ENCODE measurements at places on chromosomes 12 and 14.

- no peak for DNase-seq
These were observed 46.8 kb upstream of the PCED1B start for GRCh38 chr12:47032644-47033043.

DNA sequence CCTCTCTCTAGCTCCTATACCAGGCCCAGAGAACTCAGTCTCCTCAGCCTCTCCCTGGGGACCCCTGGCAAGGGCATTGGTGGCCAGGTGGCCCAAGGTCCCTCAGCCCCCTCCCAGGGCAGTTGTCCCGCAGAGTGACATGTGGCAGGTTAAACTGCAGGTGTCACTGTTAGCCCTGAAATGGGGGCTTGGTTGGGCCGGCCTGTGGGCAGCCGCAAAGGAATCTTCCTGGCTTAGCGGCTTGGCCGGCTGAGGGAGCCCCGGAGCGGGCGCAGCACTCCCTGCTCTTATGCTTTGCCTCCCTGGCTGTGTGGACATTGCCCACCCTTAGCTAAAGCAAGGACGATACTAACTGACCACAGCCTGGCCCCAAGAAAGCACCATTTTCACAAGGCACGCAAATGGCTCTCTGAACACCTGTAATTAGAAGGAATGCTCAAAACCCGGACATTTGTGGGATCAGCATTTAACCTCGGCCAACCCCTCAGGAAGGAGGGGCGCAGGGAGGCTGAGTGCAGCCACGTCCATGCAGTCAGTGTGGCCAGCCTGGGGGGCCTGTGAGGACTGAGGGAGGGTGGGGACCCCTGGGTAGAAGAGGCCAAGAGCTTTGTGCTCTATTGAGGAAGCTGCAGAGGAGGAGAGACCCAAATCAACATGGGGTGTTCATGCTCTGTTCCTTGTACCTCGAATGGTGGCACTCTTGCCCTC is 82.2 kb downstream of the PAPOLA start:
- no peak for DNase-seq

GRCh38 chr14:19771895-19772430 is 1.3 kb upstream of the OR4M1 start:
- DNase-seq = no peak

DNA sequence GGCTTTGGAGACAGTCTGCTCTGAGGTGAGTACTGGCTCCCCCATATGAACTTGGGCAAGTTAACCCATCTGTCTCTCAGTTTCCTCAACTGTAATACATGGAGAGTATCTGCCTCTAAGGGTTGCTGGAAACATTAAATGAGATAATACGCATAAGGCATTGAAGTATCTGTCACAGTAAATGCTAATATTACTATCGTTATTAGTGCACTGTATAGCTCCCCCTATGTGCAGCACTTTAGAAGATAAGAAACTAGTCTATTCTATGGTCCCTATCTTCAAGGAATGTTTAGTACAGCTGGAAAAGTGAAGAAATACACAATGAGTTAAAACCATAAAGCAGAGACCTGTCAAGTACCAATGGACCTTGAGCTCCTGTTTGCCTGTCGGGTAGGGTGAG is 51.7 kb upstream of the CFL2 start:
- DNase-seq = no peak

DNA sequence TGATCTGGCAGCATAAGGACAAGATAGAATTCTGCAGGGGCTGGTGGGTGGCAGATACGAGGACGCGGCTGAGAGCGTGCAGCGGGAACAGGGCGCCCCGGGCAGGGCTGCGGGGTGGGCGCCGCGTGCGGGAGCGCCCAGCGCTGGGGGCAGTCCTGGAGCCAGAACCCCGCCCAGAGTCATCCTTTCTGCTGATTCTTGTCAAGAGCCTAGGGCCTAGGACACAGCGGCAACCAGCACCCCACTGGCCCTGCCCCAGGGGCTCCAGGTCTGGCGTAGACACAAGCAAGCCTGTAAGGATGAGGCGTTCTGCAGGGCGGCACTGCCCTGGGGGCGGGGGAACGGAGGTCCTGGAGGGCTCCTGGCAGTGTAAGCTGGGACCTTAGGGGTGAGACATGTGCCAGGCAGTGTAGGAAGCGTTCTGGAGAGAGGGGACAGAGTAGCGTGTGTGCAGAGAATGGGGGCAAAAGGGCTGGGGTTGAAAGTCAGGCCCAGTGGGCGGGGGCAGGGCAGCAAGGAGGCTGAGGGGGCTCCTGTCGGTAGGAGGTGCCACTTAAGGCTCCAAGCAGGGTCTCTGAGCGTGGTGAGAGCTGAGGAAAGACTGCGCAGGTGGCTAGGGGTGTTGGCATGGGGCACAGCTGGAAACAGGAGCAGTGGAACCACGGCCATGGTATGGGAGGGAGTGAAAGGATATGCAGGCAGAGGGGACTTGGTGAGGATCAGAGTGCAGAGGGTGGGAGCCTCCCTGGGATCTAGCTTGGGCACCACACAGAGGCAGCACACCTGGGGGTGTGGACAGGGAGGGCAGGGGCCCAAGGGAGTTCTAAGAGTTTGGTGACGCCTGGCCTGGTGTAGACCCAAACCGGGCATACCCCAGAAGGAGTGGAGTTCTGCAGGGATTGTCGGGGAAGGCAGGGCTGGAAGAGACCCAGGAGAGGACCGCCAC is 845 bp upstream of the AHNAK2 start:
- DNase-seq = no peak

DNA sequence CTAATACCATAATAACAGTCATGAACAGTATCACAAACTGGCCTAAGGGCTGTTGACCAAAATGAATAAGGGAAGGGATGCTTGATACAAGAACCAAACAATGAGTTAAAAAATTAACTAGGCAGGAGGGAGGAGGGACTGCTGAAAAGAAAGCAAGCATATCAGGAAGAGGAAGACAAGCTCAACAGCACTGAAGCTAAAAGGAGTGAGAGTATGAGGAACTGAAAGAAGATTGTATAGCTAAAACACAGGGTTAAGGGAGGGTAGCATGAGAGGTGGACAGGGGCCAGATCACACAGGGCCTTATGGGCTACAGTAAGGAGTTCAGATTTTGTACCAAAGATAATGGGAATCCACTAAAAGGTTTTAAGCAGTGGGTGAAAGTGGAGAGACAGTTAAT is 34.1 kb downstream of the ITGA7 start:
- no peak for DNase-seq

DNA sequence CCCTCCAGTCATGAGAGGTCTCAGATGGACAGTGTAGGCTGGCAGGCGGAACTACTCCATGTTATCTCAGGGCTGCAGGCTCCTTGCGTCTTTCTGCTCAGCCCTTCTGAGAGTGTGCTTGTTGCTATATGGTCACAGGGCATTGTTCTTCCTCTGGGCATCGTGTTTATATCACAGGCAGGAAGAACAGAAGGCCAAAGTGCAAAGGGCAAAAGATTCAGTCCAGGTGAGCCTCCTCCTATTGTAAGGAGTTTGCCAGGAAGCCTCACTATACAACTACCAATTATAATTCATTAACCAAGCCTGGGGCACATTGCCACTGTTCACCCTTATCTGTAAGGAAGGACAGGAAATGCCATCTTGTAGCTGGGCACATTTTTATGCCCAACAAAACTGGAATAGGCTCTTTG is 195.5 kb upstream of the KITLG start:
- DNase-seq = no peak

DNA sequence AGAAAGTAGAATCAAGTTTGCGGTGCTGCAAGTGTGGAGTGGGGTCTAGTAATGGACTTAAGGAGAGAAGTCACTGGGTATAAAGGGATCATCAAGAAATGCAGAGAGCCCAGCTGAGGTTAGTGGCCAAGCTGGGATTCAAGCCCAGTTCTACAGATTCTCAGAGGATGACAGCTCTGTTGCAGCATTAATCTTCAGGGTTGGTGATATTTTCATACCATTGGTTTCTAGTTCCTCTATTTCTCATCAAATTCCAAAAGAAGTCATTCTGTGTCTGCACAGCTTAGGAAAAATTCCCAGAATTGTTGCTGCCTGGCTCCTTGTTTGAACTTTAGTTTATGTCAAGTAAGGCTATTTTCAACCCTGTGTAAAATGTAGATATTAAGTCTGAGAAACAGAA is 169.5 kb upstream of the NTF3 start:
- DNase-seq = no peak

GRCh38 chr14:102316338-102316742 is 3.2 kb upstream of the ZNF839 start:
- no peak for DNase-seq

GRCh38 chr14:59038746-59039145 is 149.7 kb upstream of the DAAM1 start:
- no peak for DNase-seq

- no peak for DNase-seq
These were observed 19.2 kb upstream of the PLEKHA5 start for GRCh38 chr12:19110221-19110940.

DNA sequence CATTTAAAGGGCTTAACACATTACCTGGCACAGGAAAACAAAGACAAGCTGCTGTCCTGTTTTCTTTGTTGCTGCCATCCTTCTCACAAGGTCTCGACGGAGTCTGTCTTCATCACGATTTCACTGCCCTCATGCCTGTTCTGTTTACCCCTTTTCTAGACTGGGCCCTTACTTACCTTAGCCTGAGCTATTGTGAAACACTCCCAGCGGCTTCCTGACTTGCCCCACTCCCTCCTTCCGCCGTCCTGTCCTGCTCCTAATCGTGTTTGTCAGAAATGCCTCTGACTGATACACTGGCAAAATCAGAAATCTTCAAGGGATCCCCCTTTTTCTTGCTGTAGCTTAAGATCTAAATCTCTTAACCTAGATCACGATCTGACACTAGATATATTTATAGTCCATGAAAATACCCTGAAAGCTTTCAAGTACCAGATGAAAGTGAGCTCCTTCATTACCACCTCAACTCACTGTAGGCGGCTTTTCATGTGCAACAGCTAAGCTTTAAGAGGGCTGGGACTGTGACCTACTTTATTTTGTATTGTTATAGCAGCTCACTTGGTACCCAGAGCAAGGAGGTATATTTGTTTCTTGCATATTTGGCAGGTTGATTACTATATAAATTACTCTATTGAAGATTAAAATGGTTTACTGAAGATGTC is 32.1 kb downstream of the TECPR2 start:
- no peak for DNase-seq

GRCh38 chr14:35161231-35161630 is 38.9 kb downstream of the PRORP start:
- DNase-seq = peak; percentile 1

DNA sequence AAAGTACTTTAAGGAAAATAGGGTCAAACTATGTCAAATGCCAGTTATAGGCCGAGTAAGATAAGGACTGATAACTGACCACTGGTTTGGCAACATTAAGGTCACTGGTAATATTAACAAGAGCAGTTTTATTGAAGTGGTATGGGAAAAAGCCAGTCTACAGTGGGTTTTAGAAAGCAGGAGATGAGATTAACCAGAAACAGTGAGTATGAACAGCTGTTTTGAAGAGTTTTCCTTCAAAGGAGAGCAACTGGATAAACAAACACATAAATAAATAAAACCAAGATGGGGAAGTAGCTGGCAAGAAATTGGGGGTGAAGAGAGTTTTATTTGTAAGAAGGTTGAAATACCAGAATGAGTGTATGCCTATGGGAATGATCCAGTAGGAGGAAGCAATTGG is 30.3 kb downstream of the KITLG start:
- no peak for DNase-seq

DNA sequence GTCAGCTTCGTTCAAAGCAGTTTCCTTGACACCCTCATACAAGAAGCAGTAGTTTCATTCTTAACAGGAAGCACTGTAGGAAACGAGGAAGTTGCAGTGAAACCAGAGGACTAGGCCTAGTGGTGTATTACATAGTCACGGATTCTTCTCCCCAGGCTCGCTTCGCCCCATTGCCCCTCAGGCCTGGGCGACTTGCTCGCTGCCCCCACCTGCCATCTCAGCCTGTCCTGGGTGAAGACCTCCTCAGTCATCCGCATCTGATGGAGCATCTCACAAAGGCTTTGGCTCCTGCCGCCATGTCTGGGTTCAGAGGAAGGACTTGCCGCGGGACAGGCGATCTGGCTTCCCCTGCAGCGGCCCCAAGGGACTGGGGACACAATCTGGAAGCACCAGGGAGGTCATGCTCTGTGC is 93.5 kb downstream of the LMNTD1 start:
- DNase-seq = no peak

- DNase-seq = no peak
These were observed 29.9 kb upstream of the SLC38A2 start for GRCh38 chr12:46402451-46402850.

GRCh38 chr12:68345763-68346162 is 13.6 kb upstream of the MDM1 start:
- no peak for DNase-seq

DNA sequence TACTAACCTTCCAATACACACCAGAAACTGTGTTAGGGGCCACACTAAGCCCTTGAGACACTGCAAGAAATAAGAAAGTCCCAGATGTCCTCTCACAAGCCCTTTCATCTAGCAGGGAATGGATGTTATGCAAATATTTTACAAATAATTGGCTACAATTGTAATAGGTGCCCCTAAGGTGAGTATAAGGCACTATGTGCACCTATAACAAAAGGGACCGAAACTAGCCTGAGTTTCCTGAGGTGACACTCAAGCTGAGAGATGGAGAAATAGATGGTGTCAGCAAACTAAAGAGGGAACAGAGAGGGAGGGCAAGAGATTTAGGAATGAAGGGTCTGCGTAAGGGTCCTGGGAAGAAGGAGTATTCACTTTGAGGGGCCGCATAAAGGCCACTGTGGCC is 212.6 kb downstream of the TTC8 start:
- no peak for DNase-seq

DNA sequence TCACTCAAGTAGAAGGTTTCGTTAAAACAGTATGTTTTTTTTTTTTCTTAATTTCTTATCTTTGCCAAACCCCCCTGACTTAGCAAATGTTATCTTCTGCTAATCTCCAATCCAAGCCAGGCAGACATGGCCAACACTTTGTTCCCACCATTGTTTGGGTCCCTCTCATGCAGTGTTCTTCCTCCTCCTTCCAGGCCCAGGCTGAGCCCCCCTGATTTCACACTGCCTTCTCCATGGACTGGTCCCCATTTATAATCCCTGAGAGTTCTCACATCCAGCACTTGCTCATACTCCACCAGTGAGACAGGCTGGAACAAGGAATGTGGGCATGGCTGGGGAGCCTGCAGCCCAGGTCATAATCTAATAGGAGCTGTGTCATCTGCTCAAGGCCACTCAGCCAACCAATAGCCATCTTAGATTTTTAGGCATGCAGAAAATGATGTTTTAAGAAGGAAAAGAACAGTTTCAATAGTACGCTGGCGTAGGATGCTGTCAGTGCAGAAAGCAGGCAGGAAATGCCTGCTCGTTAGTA is 238.4 kb upstream of the CCDC196 start:
- DNase-seq = no peak

DNA sequence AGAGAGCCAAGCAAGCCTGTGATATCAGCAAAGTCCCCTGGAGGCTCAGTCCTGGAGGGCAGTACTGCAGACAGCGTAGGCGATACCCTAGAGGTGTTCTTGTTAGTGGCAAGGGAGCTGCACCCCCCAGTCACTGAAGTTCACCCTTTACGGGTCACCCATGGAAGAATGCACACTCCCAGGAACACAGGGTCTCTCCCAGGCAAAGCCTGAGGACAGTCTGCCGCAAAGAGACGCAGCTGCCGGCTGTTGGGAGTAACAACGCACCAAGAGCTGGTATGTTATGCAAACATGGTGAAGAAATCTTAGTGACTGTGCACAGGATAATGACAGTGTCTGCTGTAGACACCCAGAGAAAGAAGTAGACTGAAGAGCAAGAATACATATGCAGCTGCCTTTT is 43.5 kb upstream of the NOS1 start:
- no peak for DNase-seq

Measured in stimulated activated CD8-positive, alpha-beta memory T cell treated with anti-CD3 and anti-CD28 coated beads, Interleukin-2, amount 100 ng/mL, for 1 hour (primary cell).